ENCODE measurements at places on chromosomes 4 and X.

DNA sequence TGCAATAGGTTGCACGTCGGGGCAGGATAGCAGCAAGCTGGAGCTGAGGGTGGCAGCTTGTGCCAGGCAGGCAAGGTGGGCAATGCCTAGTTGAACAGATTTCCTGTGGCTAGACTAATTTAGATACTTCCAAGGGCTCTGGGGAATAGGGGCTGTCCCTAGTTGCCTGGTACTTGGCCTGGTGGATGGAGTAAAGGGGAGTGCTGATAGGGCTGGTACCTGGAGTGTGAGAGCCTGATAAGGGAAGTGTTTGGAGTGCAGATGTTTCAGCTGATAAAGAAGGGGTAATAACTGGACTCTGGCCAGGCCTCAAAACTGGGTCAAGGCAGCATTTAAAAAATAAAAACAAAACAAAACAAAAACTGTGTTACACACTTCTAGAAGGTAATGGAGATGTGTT is 665.5 kb downstream of the CCSER1 start:
- no peak for DNase-seq

GRCh38 chr4:85399270-85399669 is 75.7 kb upstream of the ARHGAP24 start:
- DNase-seq: no peak

DNA sequence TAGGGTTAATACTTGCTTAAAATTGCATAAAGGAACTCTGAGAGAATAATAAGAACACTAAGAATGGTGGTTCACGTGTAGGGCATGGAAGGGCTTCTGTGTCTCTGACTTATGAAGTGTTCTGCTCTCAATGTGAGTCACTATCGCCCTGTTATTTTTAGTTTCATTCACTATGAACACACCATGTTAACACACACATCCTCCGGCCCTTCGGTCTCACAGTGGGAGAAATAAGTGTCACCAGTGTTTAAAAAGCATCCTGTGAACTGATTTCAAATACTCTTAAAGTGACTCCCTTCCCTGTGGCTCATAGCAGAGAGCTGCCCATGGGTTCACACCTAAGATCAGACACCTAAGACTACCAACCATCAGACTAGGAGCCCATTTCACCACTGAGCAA is 33.8 kb upstream of the FGFBP2 start:
- no peak for DNase-seq

- DNase-seq: no peak
Measured at GRCh38 chr4:145218251-145218650, 37.9 kb upstream of the OTUD4 start.

DNA sequence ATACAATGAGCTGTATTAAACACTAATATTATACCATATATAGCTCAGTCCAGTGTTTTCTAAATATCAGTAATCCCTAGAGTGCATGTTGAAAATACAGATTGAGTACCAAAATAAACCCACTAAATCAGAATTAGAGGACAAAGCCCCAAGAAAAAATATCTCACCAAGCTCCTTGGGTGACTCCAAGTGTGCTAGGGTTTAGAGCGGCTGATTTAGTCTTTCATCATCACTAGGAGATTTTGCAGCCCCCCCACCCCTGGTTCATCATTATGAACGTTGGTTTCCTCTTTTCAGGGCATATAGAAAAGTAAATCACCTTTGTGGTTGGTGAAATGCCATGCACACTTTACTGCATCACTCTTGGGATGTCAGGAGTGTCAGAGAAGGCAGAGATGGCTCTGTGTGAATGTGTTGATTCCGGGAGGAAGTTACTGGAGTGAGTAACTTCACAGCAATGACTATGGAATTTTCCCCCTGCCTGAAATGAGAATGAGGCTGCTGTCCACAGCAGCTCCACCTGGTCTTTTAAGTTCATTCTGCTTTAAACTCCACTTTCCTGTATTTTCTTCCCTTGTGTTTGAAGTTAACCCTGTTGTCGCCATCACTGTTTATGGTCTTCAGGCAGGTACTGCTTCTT is 25.2 kb upstream of the ANAPC4 start:
- DNase-seq: no peak

- no peak for DNase-seq
Measured at GRCh38 chrX:74160358-74160757, 143.6 kb upstream of the ZCCHC13 start.

DNA sequence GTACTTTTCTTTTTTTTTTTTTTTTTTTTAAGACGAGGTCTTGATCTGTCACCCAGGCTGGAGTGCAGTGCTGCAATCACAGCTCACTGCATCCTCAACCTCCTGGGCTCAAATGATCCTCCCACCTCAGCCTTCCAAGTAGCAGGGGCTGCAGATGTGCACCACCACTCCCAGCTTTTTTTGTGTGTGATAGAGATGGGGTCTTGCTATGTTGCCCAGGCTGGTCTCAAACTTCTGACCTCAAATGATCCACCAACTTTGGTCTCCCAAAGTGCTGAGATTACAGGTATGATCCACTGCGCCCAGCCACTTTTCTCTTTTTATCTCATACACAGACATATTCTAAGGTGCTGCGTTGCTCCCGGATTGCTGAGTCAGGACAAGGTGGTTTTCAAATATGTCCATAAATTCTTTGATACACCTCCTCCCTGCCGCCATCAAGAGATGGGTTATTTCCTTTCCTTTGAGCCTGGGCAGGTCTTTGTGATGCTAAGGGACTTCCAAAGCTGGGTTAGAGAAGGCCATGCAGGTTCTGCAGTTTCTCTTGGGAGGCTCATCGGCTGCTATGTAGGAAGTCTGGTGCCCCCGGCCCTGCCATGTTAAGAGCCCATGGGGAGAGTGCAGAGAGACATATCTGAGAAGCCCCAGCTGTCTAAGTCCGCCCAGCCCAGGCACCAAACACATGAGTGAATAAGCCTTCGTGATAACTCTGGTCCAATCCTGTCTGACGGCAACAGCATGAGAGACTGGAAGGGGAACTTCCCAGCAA is 8.4 kb upstream of the PLA2G12A start:
- no peak for DNase-seq

Measured in NCI-H2029 (cell line).